ENCODE measurements at places on chromosomes 16 and 17. TPM values are rescaled to one million over a fixed set of nuclear protein-coding genes. Genes with fewer than 3 reads are reported as not detected.

The CCNF gene
- 50.1 TPM for total RNA-seq

The VPS35L gene
- total RNA-seq: 38.6 TPM

The PNMT gene
- total RNA-seq: 0.49 TPM

The CACNG3 gene
- not detected for total RNA-seq

- H3K4me1 ChIP-seq: no peaks in the 10 kb centered on the region
- H3K4me3 ChIP-seq: no peak overlapping the region
- no peak for DNase-seq
- H3K36me3 ChIP-seq: no peaks in the 10 kb centered on the region
- no peaks in the 10 kb centered on the region for H3K27me3 ChIP-seq
Measured at GRCh38 chr16:35450648-35451047, 1991.2 kb downstream of the TP53TG3F start.

- H3K4me1 ChIP-seq: no peaks in the 10 kb centered on the region
- no peaks in the 10 kb centered on the region for H3K27me3 ChIP-seq
- no peaks in the 10 kb centered on the region for H3K36me3 ChIP-seq
- no peak for DNase-seq
- H3K27ac ChIP-seq: no peak overlapping the region
Measured at GRCh38 chr17:22517716-22518115, 825.4 kb downstream of the KCNJ18 start.

GRCh38 chr17:40498281-40499084, 2.9 kb downstream of the TNS4 start:
- DNase-seq: no peak
- H3K4me1 ChIP-seq: no peaks in the 10 kb centered on the region
- no peaks in the 10 kb centered on the region for H3K27me3 ChIP-seq
- no peak overlapping the region for H3K4me3 ChIP-seq
- no peaks in the 10 kb centered on the region for H3K36me3 ChIP-seq
- H3K27ac ChIP-seq: no peak overlapping the region

- no peaks in the 10 kb centered on the region for H3K4me1 ChIP-seq
- no peak for DNase-seq
- no peak overlapping the region for H3K4me3 ChIP-seq
- H3K36me3 ChIP-seq: no peaks in the 10 kb centered on the region
- H3K27ac ChIP-seq: no peak overlapping the region
Measured at GRCh38 chr16:79434771-79435170, 165.8 kb downstream of the MAF start.

GRCh38 chr17:73759324-73759723, 115.1 kb upstream of the SDK2 start:
- H3K4me1 ChIP-seq: no peaks in the 10 kb centered on the region
- H3K36me3 ChIP-seq: no peaks in the 10 kb centered on the region
- H3K27ac ChIP-seq: no peak overlapping the region
- DNase-seq: no peak
- no peak overlapping the region for H3K4me3 ChIP-seq
- H3K27me3 ChIP-seq: no peaks in the 10 kb centered on the region

- H3K4me1 ChIP-seq: no peaks in the 10 kb centered on the region
- H3K36me3 ChIP-seq: no peaks in the 10 kb centered on the region
- no peaks in the 10 kb centered on the region for H3K27me3 ChIP-seq
- H3K4me3 ChIP-seq: no peak overlapping the region
- DNase-seq: no peak
Measured at GRCh38 chr17:82351254-82351712, 7.8 kb upstream of the TEX19 start.

DNA sequence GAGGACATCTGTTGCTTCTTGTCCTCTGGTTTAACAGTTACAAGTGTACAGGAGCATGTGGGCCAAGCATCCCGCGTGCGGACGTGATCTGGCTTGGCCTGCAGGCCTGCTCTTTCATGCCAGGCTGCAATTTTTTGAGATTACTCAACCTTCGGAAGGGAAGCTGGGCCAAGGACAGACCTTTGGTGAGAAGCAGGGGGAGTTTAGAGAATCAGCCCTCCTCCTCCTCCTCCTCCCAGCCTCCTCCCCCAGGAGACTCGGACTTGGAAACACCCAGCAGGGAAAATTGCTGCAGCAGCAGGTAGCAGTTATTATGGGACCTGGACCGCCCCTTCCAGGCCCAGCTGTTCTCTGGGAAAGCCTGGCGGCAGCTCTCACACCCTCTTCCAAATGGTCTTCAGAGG, 5.1 kb upstream of the KLHL36 start:
- H3K27ac ChIP-seq: no peak overlapping the region
- DNase-seq: no peak
- peaks cover 40% of the 10 kb centered on the region for H3K4me1 ChIP-seq
- no peaks in the 10 kb centered on the region for H3K27me3 ChIP-seq

GRCh38 chr16:12719972-12720371, 83.7 kb downstream of the CPPED1 start:
- H3K27ac ChIP-seq: no peak overlapping the region
- no peak for DNase-seq
- no peak overlapping the region for H3K4me3 ChIP-seq
- H3K36me3 ChIP-seq: no peaks in the 10 kb centered on the region
- no peaks in the 10 kb centered on the region for H3K27me3 ChIP-seq

GRCh38 chr16:60225541-60225940, 1491.4 kb upstream of the GOT2 start:
- H3K27ac ChIP-seq: no peak overlapping the region
- DNase-seq: no peak
- H3K4me1 ChIP-seq: no peaks in the 10 kb centered on the region
- H3K4me3 ChIP-seq: no peak overlapping the region
- no peaks in the 10 kb centered on the region for H3K27me3 ChIP-seq

All from naive thymus-derived CD4-positive, alpha-beta T cell (primary cell).